Transverse colon (tissue), 4 donors: ENCODE measurements at places on chromosomes 4 and X.
A peak's percentile ranks its signal among the peaks of the same experiment; 100 is the strongest.

DNA sequence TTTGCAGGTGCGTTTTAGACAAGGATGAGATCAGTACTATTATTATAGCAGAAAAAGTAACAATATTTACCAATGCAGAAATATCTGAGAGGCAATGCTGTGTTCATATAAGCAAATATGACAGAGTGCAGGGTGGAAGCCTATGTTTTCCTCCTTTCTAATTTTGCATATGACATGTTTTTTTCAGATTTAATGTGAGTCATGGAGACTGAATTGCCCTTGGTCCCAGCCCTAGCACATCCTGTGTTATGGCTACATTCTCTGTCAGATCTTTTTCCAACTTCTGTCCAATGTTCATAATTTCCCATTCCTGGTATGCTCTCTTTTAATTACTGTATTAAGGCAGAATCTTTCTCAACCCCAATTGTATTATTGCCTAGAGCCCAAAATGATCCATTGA is 165.6 kb downstream of the SLC7A11 start:
- DNase-seq, result no peak

DNA sequence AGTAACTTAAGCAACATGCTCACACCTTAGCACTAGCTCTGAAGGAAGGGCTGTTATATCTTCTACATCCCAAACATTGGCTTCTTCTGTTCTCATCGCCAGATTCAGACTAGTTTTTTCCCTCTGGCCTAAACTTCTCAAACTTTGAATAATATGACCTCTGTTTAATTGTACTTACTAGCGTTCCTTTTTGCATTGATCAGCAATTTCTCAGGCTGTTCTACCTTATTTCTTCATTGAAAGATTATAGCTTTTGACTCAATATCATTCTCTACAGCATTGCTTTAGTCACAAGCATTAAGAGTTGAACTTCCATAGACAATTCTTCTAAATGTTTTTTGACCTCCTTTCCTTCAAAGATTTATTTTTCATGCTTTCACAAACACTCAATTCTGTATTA is 659.2 kb downstream of the PCDH7 start:
- DNase-seq, result no peak

DNA sequence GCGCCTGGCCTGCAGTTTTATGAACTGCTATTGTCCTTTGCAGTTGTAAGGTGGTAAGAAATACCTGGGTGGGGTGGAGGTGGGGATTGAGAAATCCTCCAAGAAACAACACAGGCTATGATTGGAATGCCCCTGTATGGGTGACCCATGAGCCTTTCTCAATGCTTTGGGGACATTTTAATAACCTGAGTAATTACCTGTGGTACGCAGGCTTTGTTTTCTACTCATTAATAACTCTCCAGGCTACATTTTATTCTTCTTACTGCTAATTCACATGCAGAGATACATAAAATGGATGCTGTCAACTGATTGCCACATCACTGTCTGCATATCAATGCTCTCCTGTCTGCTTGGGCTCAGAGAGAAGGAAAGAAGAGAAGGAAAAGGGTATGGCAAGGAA is 41.8 kb downstream of the PHEX start:
- no peak for DNase-seq

DNA sequence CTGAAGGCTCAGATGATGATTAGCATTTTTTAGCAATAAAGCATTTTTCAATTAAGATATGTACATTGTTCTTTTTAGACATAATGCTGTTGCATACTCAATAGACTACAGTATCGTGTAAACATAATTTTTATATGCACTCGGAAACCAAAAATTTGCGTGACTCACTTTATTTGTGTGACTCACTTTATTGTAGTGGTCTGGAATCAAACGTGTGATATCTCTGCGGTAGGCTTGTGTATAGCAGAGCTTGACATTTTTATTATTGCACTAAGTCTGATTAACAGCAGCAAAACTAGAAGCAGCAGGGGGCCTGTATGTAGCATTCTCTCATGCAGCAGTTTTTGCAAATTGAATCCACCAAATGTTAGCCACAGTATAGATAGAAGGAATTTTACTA is 119.1 kb upstream of the PRDX4 start:
- no peak for DNase-seq

GRCh38 chr4:81724925-81725329 is 253.2 kb upstream of the RASGEF1B start:
- DNase-seq, result peak; percentile 53

- DNase-seq, result no peak
Observed at GRCh38 chrX:136376713-136377112, 76.0 kb downstream of the ADGRG4 start.

GRCh38 chr4:55781812-55782211 is 37.8 kb upstream of the EXOC1L start:
- peak; percentile 39 for DNase-seq

DNA sequence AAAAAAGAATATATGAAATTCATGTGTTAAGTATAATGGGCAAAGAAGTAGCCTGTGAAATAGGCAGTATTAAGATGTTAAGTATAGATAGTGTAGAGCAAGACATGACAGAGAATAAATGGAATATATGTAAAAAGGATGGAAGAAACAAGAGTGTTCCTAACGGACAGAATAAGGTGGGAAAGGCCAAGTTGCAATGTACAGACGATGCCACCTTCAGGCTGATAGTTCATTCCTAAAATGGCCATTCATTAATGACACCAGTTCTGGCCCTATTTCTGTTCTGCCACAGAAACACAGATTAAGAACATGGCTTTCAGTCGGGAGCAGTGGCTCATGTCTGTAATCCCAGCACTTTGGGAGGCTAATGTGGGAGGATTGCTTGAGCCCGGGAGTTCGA is 4.4 kb upstream of the FAM184B start:
- no peak for DNase-seq

DNA sequence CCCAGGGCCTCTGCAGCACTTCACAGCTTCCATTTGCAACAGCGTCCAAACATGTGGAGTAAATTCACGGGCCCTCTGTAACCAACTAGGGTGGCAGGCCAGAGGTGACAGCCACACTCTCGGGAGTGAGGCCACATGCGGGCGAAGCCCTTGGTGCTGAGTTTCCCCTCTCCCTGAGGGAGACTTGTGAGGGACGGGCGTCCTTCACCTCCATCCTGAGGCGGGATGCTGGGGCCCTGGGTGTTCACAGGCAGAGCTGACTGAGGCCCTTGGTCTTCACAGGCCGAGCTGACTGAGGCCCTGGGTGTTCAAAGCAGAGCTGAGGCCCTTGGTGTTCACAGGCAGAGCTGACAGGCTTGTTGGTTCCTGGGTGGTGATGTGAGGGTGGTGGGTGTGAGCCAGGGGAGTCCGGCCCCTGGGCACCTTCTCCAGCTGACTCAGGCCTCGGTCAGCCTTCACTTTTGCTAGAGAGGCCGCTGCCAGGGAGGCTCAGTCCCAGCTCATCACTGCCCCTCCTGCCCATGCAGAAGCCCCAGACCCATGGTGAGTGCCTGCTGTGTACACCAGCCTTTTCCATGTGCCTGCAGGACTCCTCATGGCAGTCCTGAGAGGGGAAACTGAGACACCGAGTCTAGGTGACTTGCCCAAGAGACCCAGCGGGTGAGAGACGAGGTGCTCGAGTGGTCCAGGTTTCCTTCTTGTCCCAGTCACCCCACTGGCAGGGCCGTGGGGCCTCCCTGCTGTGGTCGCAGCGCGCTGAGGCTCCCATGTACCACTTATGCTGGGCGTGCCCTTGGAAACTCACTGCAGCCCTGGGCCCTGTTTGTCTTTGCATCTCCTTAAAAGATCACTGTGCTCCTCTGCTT is 8.5 kb downstream of the WFS1 start:
- no peak for DNase-seq

DNA sequence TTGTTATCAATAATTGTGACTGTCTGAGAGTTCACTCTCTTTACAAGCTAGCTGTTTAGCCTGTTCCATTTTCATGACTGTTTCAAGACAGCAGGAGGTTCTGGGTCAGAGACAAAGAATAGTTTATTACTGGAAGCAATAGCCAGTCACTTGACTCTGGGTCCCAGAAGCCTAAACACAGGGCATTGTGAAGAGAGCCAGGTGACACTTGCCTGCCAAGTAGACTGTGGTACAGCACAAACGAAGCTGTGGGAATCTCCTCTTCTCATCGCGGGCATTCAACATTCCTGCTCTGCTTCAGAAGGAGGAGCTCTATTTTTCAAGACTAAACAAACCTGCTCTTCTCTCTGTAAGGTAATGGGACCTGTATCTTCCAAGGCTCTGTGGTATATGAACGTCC is 485.1 kb downstream of the TRIML1 start:
- no peak for DNase-seq

GRCh38 chrX:38271154-38271716 is 50.6 kb upstream of the SRPX start:
- DNase-seq, result no peak

DNA sequence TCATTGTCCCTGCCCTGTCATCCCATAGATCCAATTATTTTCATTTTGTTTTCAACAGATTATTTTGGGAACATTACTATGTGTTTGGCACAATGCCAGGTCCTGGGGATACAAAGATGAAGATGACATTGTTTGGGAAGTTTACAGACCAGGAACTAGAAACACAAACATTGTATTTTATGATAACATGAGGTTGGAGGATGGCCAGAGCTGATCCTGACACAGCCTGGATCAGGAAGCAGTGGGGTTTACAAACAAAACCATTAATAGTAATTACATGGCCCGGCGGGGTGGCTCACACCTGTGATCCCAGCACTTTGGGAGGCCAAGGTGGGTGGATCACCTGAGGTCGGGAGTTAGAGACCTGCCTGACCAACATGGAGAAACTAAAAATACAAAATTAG is 29.9 kb downstream of the CLRN2 start:
- peak; percentile 9 for DNase-seq

DNA sequence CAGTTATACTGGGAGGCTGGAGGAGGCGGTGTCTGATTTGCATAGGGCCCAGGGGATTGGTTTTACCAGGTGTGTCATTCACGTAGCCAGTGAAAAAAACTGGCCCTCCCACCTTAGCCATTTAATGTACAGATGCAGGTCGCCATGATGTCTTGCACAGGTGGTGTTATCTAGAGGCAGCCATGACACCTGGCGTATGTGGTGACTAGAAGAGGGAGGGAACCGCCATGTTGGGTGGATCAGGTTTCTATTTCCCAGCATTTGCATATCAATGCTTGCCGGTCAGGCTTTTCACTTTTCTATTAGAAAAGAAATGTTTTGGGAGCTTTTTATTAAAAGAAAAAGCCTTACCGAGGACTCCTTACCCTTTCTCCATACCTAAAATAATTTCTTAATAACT is 523.4 kb downstream of the ADGRL3 start:
- DNase-seq, result no peak

GRCh38 chr4:154164931-154165839 is 326.4 kb downstream of the DCHS2 start:
- no peak for DNase-seq

DNA sequence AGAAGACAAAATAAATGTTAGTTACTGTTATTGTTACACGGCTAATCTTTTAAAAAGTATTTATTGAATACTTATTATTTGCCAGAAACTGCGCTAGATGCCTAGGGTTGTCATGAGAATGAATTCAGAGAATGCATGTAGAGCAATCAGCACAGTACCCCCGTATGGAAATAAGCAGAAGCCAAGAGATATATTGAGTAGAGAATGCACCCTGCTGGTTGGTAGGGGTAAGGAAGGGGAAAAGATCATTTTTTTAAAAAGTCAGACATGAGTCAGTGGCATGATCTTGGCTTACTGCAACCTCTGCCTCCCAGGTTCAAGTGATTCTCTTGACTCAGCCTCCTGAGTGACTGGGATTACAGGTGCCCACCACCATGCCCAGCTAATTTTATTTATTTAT is 13.1 kb upstream of the DRP2 start:
- no peak for DNase-seq

GRCh38 chr4:159104694-159105414 is 2.0 kb downstream of the RAPGEF2 start:
- DNase-seq, result peak; percentile 34

DNA sequence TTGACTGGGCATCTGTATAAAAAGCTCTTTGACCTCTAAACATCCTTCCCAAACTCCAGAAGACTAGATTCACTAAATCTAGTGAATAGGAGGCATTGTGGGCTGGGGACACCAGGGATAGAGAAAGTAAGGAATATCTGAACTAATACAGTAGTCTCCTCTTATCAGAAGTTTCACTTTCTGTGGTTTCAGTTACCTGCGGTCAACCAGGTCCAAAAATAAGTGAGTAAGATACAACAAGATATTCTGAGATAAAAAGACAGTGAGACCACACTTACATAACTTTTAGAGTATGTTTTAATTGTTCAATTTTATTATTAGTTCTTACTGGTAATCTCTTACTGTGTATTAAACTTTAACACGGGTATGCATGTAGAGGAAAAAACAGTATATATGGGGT is 376.5 kb downstream of the HNRNPD start:
- DNase-seq, result no peak

- DNase-seq, result no peak
Observed at GRCh38 chrX:97849951-97850350, 966.2 kb downstream of the RPA4 start.

- DNase-seq, result no peak
Observed at GRCh38 chrX:155956649-155957048, 40.8 kb upstream of the IL9R start.

GRCh38 chrX:67288156-67288555 is 255.7 kb upstream of the AR start:
- no peak for DNase-seq

- DNase-seq, result no peak
Observed at GRCh38 chr4:39021631-39022030, 10.6 kb downstream of the TMEM156 start.

DNA sequence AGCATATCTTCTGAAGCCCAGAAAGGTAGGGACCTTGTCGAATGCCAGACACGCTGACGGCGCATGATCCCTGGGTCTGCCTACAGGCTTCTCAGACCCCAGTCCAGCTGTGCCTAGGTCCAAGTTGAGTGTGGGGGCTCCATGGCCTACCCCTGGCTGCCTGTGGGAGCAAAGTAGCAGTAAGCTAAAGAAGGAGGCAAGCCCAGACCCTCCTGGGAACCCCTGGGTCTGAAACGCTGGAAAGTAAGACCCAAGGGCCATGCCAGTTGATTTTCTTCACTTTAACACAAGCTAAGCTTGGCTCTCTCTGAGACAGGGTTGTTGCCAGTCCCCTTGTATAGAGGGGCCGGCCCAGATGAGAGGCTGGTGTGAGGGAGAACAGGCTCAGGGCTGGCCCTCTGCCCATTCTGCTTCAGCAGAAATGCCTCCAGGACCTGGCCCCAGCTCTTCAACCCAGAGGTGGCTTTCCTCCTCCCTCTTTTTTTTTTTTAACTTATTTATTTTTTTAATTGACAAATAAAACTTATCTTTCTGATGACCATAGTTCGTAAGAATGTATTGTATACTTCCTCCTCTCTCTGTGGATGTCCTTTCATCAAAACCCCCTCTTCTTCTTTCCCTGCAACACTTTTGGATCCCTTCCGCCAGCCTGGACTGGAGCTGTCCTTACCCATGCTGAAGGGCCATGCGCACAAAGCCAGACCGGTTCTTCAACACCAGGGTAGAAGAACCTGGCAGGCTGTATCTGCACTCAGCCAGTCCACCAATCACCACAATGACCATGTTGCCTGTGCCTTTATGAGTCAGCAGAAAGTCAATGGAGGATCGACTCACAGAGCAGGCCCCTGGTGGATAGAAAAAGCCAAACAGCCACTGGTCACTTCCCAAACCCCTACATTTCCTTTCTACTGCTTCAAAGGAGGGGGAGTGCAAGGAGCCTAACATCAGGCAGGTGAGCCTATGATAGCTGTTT is 7.1 kb downstream of the AWAT2 start:
- no peak for DNase-seq
